ENCODE measurements at places on chromosomes 5 and 9.

- DNase-seq, result no peak
These were observed 202.4 kb upstream of the CDH9 start for GRCh38 chr5:27240791-27241190.

- no peak for DNase-seq
These were observed 15.3 kb upstream of the NOL6 start for GRCh38 chr9:33489066-33489465.

DNA sequence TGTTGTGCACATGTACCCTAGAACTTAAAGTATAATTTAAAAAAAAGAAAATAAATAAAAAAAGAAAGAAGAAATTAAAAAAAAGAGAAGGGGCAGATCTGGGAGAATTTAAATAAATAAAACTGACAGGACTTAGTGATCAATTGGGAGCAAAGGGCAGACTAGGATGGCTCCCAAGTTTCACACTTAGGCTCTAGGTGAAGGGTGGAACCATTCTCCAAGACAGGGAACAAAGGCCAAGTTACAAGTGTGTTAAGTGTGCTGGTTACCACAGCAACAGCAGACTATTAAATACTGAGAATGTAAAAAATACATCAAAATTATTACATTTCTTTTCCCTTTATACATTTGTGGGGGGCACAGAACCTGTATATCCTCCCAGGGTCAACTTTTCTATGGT lies 7.1 kb downstream of the ZDHHC21 start:
- DNase-seq, result no peak

GRCh38 chr9:116464987-116465571 lies 222.0 kb upstream of the TRIM32 start:
- DNase-seq, result no peak

DNA sequence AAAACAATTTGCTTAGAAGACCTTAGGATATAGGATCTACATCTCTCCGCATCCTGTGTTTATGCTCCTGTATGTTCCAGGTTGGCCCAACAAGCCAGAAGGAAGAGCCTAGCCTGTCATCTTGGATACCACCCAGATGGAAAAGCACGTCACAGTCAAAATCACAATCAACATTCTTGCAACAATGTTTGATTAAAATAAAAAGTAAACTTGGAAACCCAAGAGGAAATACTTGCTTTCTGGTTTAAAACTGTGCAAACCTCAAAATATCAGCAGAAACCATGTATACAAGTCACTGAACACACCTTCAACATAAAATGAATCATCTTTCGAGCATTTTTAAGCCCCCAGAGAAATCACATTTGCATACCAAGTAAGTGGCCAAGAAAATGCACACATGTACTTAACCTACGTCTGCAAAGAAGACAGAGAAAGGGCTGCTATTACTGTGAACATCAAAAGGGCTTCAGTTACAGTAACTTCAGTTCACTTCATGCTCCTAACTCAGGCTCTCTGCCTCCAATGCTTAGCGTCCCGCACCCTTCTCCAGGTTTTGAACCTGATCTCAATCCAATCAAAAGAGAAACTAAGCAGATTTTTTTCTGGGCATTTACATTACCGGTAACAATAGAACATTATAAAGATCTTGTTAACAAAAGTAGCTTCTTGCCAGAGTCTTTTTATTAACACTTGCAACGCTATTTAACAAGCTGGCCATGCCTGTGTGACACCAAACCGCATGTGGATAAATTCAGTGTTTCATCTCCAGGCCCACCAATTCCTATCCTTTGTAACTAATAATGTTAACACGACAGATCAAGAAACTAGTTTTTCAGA lies 1.3 kb downstream of the ENC1 start:
- DNase-seq, result no peak

GRCh38 chr5:113266227-113266912 lies 168.4 kb downstream of the TSSK1B start:
- DNase-seq, result no peak

GRCh38 chr5:33311893-33312292 lies 128.9 kb upstream of the TARS1 start:
- DNase-seq, result no peak

DNA sequence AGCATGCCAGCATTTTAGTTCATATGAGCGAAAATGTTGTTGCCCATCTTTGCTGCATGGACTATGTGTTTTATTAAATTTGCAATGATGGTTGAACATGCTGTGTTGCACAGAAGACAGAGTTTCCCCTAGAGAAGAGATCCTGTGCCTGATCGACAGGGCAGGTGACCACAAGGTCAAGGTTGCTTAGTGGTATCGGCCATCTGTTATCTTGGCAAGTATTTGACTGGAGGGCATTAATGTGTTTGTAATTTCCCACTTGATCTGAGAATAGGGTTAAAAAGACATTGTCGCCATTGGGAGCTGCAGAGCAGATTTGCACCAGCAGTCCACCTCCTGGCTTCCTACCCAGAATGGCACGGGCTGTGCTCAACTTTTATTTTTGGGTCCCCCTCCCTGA lies 1523.6 kb upstream of the WWC1 start:
- no peak for DNase-seq

- no peak for DNase-seq
These were observed 130.9 kb upstream of the SV2C start for GRCh38 chr5:75952291-75952690.

DNA sequence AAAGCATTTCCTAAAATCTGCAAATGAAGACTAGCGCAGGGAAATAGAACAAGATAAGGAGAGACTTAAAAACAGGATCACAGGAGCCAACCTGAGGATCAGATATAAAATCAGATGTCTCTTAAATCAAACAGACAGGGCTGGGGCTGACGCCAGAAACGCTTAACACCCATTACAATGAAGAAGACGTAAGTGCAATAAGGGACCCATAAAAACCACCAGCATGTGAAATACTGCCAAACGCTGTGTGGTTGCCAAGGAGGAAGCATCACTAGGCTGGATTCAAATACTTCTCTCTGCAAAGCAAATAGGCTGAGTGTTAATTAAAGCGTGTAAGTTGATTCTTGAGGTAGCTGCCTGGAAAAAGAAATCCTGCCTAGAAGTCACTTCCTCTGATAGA lies 74.4 kb upstream of the ATP10B start:
- DNase-seq, result no peak

DNA sequence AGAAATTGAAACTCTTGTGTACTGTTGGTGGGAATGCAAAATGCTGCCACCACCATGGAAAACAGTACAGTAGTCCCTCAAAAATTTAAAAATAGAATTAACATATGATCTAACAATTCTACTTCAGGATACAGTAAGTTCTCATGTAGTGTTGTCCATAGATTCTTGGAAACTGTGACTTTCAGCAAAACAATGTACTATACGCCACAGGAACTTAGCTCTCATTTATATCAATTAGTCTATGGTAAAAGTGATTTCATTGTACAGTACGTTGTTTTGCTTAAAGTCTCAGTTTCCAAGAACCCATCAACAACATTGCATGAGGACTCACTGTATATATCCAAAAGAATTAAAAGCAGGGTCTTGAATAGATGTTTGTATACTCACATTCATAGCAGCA lies 233.5 kb upstream of the GAS1 start:
- no peak for DNase-seq

DNA sequence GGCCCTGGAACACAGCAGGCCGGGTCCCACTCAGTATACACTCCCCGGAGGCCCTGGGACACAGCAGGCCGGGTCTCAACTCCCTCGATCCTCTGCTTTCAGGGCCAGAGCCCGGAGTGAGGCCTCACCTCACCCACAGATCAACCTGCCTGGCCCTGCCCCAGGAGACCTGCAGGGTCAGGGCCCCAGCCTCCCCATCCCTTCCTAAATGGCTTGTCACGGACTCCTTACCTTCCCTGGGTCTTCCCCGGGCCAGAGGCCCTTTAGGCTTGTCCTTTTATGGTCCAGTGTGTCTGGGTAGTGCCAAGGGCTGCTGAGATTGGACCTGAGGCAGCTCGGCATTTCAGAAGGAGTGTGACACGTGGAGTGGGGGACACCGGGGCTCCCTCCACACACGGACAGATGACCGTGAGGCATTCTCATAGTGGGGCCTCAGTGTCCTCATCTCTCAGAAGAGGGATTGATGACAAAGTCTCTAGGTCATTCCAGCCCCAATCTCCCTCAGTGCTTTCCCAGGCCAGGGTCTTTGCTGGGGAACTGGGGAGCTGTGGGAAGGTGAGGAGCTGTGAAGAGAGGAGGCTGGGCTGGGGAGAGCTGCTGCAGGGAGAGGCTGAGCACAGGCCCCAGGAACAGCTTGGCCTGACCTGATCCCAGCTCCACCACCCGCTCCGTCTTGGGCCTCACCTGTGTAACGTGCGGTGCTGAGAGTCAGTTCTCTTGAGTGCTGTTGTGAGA lies 18.0 kb upstream of the PLEKHG4B start:
- no peak for DNase-seq

DNA sequence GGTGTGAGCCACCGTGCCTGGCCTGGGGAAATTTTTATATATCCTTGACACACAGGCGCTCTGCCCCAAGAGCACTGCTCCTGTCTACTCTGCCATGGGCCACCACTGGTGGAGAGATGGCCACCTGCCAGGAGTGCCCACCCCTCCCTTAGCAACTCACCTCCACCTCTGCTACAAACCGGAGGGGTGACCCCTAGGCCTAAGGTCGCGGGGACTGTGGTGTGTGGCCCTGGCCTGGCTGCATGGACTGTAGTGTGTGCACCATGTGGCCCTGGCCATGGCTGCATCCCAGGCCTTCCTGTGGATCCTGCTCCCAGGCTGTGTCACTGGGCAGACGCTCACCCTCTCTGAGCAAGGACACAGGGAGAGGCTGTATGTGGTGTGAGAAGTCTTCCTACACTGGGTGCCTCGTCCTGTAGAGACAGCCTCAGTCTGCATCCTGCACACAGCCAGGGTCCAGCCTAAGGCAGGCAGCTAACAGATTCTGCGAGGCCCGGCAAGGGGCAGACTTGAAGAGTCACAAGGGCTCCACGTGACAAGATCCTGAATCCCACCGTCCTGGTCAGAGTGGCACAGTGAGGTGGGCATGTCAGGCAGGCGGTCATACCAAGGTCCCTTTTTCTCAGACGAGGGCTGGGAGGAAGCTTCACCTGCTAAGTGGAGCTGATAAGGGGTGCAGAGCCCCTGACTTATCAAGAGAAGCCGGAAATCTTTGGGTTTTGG lies 10.3 kb downstream of the NINJ1 start:
- no peak for DNase-seq

- DNase-seq, result no peak
These were observed 449.5 kb upstream of the TRPC7 start for GRCh38 chr5:136814619-136815378.

DNA sequence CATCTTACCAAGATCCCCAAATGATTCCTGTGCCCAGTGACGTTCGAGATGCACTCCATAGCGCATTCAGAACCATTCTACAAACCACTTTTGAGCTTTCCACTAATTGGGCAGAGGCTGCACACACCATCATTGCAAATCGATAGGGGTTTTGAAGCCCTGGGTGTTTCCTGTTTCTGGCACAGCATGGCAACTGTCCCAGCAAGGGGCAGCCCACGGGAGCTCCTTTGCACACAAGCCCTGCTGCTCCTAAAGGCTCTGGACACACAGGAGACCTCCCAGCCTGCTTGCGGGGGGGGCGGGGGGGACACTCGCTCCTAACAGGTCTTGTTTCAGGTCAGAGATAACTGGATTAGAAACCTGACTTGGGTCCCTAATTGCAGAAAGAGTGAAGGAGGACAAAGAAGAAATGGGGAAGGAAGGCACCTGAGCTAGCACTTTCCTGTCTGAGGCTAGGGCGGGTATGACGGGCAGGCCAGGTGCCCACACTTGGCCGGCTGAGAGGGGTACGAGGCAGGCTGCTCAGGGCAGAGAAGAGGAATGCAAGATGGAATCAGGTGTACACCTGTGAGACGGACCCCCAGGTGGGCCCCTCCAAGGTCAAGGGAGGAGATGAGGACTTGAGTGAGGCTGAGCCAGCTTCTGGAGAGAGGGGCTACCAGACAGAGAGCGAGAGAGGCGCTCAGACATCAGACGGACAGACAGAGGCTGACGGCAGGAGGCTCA lies 820 bp downstream of the FBP1 start:
- no peak for DNase-seq

GRCh38 chr9:133643978-133644760 lies 8.0 kb downstream of the DBH start:
- DNase-seq, result no peak

GRCh38 chr9:89455356-89455824 lies 42.5 kb downstream of the SEMA4D start:
- no peak for DNase-seq

DNA sequence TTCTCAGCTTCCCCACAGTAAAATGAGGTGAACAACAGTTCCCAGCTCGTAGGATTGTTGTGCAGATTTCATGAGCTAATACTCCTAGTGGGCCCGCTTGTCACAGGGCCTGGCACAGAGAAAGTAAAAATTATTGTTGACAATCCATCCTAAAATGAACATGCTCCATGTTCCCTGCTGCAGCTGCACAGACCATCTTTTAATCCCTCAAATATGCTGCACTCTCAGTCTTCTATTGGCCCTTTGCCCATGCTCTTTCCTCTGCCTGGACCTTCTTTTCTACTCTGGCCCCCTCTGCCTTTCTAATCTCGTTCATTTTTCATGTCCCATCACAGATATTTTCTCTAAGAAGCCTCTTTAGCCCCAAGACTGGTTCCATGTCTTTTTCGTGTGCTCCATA lies 117.7 kb upstream of the NR3C1 start:
- DNase-seq, result no peak

GRCh38 chr9:19550009-19550408 lies 141.2 kb downstream of the ACER2 start:
- DNase-seq, result no peak

GRCh38 chr9:13083963-13084528 lies 195.4 kb downstream of the MPDZ start:
- no peak for DNase-seq
